Chondrocyte (in vitro differentiated cells): ENCODE measurements at places on chromosomes 3 and 15. TPM values are rescaled to one million over a fixed set of nuclear protein-coding genes. Genes with fewer than 3 reads are reported as not detected.

GRCh38 chr3:14451844-14452739 lies 49.7 kb downstream of the SLC6A6 start:
- DNase-seq, result no peak

GRCh38 chr3:114144909-114145688 lies 33.8 kb downstream of the DRD3 start:
- DNase-seq, result no peak

DNA sequence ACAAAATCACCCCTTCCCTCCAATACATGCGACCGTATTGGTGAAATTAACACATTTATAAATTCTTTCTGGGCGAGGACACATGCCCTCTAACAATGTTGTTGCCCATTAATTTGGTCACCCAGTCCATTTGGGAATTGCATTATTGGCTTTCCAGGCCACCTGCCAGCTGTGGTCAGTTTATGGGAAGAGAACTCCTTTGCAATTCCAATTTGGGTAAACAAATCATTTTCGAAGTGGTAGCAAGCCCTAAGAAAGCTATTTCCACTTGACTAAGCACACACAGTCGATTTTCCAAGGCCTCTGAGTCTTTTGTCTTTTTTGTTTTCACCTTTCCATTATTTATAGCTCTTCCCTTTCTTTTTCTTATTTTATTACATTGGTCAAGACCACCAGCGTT lies 362.3 kb upstream of the RGMA start:
- no peak for DNase-seq

DNA sequence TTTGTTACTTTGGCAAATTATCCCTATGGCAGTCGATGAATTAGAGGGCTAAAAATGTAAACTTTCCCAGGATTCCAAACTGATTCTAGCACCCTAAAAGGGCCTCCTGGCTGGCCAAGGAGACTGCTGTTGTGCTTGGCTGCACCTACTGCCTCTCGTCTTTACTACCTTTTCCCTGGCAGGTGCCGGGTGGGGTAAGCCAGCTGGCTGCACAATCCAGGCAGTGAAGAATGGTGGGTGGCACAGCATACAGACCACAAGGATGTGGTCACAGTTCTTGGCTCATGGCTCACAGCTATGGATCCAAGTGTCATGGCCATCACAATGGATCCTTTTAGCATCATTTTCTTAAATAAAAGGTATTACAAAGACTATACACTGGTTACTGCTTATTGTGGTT lies 20.7 kb upstream of the SLC25A26 start:
- no peak for DNase-seq

- DNase-seq, result no peak
These were observed 172.5 kb downstream of the PTPRG start for GRCh38 chr3:61733876-61734275.

- no peak for DNase-seq
These were observed 4.6 kb upstream of the CTSH start for GRCh38 chr15:78949461-78949860.

DNA sequence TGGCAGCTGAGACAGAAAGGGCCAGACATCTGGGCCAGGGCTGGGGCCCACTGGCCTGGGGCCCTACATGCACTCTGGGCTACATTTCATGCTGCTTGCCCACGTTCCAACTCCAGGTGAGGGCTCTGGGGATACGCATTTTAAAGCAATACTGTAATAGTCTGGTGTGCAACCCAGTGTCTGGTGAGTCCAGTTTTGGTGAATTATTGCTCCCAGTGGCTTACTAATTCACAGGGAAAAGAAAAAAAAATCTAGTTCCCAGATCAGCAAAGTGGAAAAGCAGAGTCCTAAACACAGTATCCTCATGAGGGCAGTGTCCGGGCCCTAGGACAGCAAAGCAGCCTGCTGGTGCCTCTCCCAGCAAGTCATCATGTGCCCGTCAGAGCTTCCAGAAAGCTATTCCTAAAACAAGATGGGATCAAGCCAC lies 82.4 kb downstream of the CCNL1 start:
- no peak for DNase-seq

DNA sequence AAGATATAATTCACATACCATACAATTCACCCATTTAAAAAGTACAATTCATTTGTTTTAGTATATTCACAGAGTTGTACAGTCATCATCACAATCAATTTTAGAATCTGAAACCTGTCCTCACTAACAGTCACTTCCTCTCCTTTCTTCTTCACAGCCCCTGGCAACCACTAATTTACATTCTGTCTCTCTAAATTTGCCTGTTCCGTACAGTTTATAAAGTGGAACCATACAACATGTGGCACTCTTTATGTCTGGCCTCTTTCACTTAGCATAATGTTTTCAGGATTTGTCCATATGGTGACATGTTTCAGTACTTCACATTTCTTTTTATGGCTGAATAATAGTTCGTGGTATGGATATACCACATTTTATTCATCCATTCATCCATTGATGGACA lies 22.7 kb downstream of the ERICH6 start:
- no peak for DNase-seq

- DNase-seq, result no peak
These were observed 194.3 kb upstream of the CTDSPL start for GRCh38 chr3:37667335-37667734.

- DNase-seq, result no peak
These were observed 1109.0 kb downstream of the TUSC7 start for GRCh38 chr3:117818592-117818991.

- DNase-seq, result no peak
These were observed 204.4 kb downstream of the RYR3 start for GRCh38 chr15:33515121-33515520.

DNA sequence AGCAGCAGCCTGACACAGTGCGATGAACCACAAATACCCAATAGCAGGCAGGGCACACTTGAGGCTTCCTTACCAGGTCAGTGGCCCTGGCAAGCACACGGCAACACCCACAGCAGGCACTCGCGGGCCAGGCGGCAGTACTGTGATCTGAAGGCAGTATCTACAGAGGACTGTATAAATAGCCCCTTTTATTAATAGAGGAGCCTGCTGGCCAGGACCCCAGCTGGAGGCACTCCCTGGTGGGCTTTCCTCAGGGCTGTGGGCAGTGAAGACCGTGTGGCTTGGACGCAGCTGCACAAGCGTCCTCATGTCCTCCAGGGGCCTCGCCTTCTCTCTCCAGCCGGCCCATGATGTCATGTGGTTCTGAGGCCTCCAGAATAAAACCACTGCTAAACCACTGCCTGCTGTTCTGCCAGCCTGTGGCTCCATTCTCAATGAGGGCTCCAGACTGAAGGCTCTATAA lies 44.1 kb downstream of the LRIG1 start:
- DNase-seq, result no peak

GRCh38 chr3:186824430-186825139 lies 17.9 kb upstream of the ADIPOQ start:
- DNase-seq, result no peak

DNA sequence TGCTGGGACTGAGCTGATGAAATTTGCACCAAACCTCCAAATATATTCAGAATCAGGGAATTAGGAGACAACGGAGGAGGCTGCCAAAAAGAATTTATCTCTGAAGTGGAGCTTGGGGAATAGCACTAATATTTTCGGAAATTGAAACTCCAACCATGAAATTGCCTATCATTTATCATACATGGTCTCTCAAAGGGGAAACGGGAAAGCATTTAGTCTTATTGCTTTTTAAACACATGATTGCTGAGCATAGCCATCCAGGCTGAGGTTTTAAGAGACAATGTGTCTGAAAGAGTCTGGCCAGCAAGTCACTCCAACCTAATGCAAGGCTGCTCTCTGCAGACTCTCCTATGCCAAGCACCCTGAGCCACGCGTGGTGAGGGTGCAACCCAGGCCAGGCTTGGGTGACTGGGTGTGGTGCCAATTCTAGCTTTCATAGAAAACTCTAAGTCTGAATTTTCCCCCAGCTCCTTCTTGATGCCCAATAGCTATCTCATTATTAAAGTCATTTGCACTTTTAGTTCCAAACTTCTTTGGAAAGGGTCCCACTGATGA lies 200.2 kb downstream of the RPLP1 start:
- no peak for DNase-seq

DNA sequence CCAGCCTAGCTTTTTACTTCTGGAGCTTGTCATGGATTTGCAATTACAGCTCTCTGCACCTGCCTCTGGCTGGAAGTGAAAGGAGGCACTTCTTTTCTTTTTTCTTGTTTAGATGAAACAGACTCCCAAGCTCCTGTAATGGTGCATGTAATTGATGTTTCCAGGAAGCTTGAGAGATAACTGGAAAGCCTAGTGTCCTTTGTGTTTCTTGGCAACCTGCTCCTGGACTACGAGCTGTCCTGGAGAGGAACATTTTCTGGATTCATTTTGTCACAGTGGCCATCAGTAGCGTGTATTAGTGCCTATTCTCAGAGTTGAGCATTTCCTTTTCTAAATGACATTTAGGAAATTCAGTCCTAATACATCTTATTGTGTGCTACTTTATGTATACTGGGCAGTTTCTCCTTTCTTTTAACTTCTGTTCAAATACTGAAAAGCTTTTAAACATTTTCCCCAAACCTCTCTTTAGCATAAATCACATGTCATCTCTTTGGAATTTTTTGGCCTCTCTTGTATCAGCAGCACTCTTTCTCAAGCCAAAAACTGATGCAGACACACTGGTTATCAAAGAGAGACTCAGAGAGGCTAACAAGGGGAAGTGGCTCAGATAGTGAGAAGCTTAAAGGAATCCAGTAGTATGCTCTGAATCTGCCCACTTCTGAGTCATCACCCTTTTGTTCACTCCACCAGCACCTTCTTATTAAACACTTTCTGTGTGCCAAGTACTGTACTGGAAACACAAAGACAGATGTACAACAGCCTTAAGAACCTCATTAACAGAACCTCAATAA lies 62.6 kb upstream of the SLC2A2 start:
- DNase-seq, result no peak

- DNase-seq, result no peak
These were observed 5.7 kb upstream of the CHRNA3 start for GRCh38 chr15:78626381-78626995.

DNA sequence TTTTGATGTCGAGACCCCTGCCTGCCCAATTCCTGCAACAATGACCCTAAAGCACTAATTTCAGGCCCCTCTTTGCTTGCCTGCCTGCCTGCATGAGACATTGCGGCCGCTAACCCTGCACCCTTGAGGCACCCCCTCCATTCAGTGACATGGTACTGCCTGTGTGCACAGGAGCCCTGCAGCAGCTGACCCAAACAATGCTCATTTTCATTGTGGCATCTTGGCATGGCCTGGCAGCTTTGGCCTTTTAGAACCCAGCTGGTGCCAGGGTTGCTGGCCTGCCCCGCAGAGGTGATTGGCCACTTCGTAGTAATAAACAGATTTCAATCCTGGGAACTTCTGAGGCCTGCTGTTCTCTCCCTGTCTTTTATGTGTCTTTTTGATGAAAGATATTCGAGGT lies 33.8 kb downstream of the SLCO3A1 start:
- no peak for DNase-seq

- DNase-seq, result no peak
These were observed 2.6 kb upstream of the PLA2G4B start for GRCh38 chr15:41836073-41836472.

ALDH1L1 gene
- total RNA-seq, result 0.51 to 1.9 TPM (median 0.60 TPM) in 3 replicates

TLR9 gene
- 0.12 TPM in 1 of 3 replicates, not detected in the others for total RNA-seq

EXD1 gene
- not detected in 3 replicates for total RNA-seq

SLITRK3 gene
- 0.77 TPM in 1 of 3 replicates, not detected in the others for total RNA-seq

GRM7 gene
- not detected in 3 replicates for total RNA-seq

PLA2G4F gene
- total RNA-seq, result not detected in 3 replicates

THRB gene
- total RNA-seq, result 3.1 to 3.8 TPM (median 3.5 TPM) in 3 replicates

RPP25 gene
- total RNA-seq, result 12.2 to 17.8 TPM (median 17.7 TPM) in 3 replicates
